Urinary bladder (tissue), 4 donors: ENCODE measurements at places on chromosomes 5 and 9. TPM values are rescaled to one million over a fixed set of nuclear protein-coding genes. Genes with fewer than 3 reads are reported as not detected.

The ADCY2 gene
- total RNA-seq: 6.5 TPM

The AGTPBP1 gene
- total RNA-seq: 31.3 TPM

The SEC16A gene
- 24.3 TPM for total RNA-seq

The PTGDS gene
- total RNA-seq: 3.3 TPM

The ACOT12 gene
- total RNA-seq: 0.21 TPM

The PLCXD3 gene
- 0.42 TPM for total RNA-seq
